ENCODE measurements at places on chromosomes 16 and 17.

GRCh38 chr17:43446773-43447172, 37.0 kb upstream of the DHX8 start:
- DNase-seq: no peak

GRCh38 chr17:66724581-66725341, 110.2 kb upstream of the CACNG5 start:
- no peak for DNase-seq

- DNase-seq: no peak
Observed at GRCh38 chr17:72432143-72432621, 311.4 kb downstream of the SOX9 start.

GRCh38 chr17:75407655-75408352, 2.3 kb upstream of the GRB2 start:
- DNase-seq: no peak

GRCh38 chr16:1858189-1858865, 13.6 kb downstream of the MEIOB start:
- DNase-seq: no peak

DNA sequence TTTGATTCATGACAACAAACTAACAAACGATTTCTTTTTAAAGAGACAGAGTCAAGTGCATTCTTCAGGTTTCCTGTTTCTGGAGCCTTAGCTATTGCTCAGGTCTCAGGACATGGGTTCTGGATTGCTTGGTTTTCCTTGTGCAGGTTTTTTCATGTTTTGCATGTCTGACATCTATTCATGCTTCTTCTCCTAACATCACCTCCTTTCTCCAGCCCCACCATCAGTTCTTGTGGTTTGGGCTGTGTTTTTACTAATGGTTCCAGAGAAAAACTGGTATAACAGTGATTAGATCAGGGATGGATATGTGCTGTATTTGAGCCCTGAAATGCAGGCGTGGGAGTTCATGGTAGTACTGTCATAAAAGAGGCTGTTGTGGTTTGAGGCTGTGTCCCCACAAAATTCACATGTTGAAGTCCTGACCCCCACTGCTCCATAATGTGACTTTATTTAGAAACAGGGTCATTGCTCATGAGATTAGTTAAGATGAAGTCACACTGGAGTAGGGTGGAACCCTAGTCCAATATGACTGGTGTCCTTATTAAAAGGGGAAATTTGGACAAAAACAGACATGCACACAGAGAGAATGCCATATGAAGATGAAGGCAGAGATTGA, 67.9 kb downstream of the IRX6 start:
- DNase-seq: no peak

GRCh38 chr17:39000021-39000601, 32.9 kb upstream of the FBXO47 start:
- no peak for DNase-seq

DNA sequence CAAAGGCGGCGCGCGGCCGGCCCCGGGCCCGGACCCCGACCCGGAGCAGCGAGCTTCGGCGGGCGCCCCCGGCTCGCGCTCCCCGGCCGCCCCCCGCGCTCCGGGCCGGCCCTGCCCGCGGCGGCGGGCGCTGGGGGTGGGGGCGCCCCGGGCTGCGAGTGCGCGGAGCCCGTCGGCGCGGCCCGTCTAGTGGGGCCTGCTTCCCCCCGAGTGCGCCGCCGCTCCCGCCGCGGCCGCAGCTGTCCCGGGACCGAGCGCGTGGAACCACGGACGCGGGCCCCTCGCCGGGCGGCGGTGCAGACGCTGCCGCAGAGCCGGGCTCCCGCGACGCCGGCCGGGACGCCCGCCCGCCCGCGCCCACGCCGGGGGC, 308 bp downstream of the ADCY9 start:
- no peak for DNase-seq

DNA sequence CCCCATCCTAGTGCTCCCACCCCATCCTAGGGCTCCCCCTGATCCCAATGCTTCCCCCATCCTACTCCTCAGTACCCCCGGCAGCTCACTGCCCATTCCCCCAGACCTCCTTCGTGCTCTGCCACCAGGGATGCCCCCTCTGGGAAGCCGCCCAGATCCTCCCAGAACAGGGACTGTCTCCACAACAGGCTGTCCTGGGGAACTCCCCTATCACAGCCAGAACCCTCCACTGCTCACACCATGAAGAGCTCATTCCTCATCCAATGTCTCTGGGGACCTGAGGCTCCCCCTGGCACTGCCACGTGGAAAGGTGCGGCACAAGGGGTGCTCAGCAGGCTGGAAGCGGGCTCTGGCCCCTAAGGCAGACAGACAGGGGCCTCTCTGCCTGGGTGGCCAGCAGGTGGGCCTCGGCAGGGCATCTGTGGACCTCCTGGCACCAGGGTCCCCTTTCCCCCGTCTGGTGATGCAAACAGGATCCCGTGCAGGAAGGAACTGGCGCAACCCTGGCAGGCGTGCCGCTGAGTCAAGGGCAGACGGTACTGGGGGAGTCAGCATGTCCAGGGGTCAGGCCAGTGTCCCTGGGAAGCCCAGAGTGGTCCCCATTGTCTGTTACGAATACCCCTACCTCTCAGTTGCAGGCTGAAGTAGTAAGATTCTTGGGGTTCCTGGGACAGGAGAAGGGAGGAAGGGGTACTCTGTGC, 14.8 kb upstream of the PVALEF start:
- no peak for DNase-seq

DNA sequence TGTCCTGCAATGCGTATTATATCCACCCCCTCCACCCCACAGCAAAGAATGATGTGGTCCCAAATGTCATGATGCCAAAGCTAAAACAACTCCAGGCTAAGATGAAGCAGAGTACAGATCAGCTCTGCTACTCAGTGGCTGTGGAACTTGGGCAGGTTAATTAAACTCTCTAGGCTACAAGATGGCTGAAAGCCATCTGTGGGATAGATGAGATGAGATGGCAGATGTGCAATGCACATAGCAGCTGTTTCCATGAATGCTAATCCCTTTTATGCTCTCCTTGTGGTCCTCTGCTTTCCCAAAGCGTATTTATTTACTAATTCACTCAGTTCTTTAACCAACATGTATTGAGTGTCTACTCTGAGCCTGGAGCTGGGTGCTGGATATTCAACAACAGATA, 114.4 kb downstream of the GRIN2A start:
- DNase-seq: no peak

GRCh38 chr17:47280072-47280811, 26.6 kb downstream of the ITGB3 start:
- DNase-seq: no peak

- DNase-seq: peak; percentile 24
Observed at GRCh38 chr16:14249291-14250032, 178.3 kb downstream of the MRTFB start.

DNA sequence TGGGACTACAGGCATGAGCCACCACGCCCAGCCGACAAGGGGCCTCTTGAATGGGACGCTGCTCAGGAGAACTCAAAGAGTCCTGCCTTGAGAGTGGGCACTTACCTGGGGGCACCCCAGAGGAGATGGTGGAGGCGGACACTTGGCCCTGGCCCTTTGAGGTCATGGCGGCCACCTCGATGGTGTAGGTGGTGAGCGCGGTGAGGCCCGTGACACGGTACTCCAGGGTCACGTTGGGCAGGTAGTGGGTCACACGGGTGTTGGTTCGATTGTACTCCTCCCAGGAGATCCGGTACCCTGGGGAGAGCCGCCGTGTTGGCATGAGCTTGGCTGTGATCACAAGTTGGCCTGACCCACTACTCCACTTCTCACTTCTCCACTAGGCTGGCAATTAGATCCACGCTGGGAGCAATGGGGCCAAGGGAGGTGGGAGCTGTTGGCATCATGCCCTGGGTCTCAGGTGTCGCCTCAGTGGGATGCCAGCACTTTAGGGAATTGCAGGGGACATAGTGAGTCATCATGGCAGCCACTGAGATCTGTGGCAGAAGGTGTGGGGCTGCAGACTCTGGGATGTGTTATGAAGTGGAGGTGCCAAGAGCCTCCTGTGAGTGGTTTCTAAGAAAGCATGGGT, 89.2 kb upstream of the CDC42EP4 start:
- no peak for DNase-seq

GRCh38 chr16:74758801-74759200, 15.8 kb downstream of the FA2H start:
- DNase-seq: no peak

DNA sequence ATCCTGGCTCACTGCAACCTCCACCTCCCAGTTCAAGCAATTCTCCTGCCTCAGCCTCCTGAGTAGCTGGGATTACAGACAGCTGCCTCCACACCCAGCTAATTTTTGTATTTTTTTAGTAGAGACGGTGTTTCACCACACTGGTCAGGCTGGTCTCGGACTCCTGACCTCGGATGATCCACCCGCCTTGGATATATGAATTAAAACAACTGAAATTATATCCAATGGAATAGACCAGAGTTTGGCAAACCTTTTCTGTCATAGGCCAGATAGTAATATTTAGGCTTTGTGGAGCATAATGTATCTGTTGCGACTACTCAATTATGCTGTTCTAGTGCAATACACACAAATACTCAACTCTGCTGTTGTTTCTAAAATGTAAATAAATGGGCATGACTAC, 93.8 kb upstream of the NACA2 start:
- DNase-seq: no peak

All from effector CD8-positive, alpha-beta T cell (primary cell).